ENCODE measurements at places on chromosomes 6 and 20. TPM values are rescaled to one million over a fixed set of nuclear protein-coding genes. Genes with fewer than 3 reads are reported as not detected.

NKAIN2 gene
- total RNA-seq: 4.9 TPM

METTL24 gene
- not detected for total RNA-seq

PTK6 gene
- 4.4 TPM for total RNA-seq

COL19A1 gene
- not detected for total RNA-seq

CTAGE9 gene
- not detected for total RNA-seq

- no peaks in the 10 kb centered on the region for H3K27me3 ChIP-seq
- no peaks in the 10 kb centered on the region for H3K36me3 ChIP-seq
- no peak overlapping the region for H3K27ac ChIP-seq
- H3K4me3 ChIP-seq: no peak overlapping the region
- no peak for DNase-seq
- H3K4me1 ChIP-seq: no peaks in the 10 kb centered on the region
Measured at GRCh38 chr6:13548500-13549210, 25.7 kb upstream of the SIRT5 start.

DNA sequence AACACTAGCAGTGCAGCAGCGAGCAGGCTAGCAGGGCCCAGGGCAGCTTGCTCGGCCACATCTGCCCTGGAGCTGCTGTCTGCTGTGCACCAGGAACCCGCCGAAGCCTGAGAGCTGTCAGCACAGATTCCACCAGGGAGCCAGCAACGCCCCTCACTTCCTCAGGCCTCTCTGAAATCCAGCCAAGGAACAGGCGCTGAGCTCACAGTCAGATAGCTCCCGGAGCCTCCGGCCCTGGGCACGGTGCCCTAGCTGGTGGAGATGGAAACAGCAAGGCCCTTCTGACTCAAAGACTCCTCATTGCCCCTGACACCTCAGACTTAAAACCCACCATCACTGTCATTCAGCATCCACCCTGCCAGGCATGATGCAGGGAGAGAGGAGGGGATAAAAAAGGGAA, 839.4 kb downstream of the MAFB start:
- no peak overlapping the region for H3K27ac ChIP-seq
- DNase-seq: peak; percentile 94
- no peaks in the 10 kb centered on the region for H3K36me3 ChIP-seq
- H3K4me3 ChIP-seq: no peak overlapping the region
- H3K27me3 ChIP-seq: no peaks in the 10 kb centered on the region
- H3K4me1 ChIP-seq: peaks cover 38% of the 10 kb centered on the region

DNA sequence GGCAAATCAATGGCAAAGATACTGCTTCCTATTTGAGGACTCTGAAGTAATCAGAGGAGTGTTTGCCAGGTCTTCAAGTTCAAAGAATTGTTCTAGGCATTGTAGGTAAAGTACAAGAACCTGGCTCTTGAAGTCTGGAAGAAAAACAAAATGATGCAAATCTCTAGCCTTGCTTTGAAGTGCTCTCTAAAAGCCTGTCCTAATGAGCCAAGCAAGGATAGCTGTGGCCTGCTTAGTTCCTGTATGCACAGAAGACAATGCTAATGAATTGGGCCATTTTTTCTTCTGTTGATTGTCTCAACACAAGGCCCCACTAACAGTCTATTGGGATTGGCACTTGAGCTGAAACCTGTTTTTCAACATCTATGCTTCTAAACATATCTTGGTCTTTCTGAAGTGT, 165.0 kb upstream of the POU3F2 start:
- H3K27me3 ChIP-seq: peaks cover 10% of the 10 kb centered on the region
- DNase-seq: no peak
- H3K4me1 ChIP-seq: no peaks in the 10 kb centered on the region
- H3K27ac ChIP-seq: no peak overlapping the region

DNA sequence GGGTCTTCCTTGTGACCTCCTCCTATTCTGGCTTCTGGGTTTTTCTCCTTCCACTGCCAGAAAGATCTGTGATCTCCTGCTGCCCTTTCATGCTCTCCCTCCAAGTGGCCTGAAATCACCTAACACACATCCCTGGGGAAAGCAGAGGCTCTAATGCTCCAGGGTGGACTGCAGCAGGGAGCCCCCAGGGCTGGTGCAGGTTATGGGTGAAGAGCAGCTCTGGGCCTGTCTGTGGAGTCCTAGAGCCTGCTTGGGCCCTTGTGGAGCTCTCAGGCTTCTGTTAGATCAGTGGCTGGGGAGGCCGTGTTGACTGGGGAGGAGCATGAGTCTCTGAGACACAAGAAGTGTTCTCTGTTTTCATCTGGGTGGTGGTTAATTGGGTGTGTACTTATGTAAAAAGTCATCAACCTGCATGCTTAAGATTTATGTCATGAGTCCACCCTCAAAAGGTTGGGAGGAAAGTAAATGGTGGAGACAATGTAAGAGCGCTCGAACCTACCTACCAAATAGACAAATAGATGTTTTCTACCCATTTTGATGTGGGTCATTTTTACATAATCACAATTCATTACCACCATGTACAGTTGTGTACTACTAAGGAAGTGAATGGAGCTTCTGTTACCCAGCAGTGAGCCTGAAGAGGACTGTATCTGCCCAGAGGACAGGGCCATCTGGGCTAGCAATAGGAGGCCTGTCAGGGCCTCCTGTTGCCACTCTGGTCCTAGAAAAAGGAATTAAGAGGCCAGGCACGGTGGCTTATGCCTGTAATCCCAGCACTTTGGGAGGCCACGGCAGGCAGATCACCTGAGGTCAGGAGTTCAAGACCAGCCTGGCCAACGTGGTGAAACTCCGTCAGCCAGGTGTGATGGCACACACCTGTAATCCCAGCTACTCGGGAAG, 32.0 kb upstream of the RNF8 start:
- no peak overlapping the region for H3K27ac ChIP-seq
- H3K27me3 ChIP-seq: no peaks in the 10 kb centered on the region
- H3K4me1 ChIP-seq: peaks cover 11% of the 10 kb centered on the region
- H3K4me3 ChIP-seq: no peak overlapping the region

DNA sequence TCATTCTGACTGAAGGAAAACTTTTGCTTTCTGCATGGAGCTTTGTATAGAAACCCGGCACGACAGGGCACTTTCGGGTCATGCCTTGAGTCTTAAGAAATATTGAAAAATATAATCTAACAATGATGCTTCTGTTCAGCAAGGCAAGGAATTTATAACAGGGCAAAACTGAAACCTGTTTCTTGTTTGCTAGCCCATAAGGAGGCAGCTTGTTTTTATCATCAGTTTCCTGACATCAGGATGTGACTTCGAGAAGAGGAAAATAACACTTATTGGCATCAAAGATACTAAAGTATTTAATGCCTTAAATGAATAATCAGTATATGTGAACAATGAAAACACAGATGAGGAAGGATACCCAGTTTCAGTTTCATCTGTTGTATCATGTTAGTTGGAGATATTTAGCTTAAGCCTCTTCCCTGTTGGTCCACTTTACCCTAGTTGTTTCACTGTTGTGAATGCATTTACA, 146.5 kb downstream of the CDKAL1 start:
- H3K36me3 ChIP-seq: peaks cover 6% of the 10 kb centered on the region
- H3K4me1 ChIP-seq: no peaks in the 10 kb centered on the region
- DNase-seq: no peak
- H3K27ac ChIP-seq: no peak overlapping the region
- no peak overlapping the region for H3K4me3 ChIP-seq
- no peaks in the 10 kb centered on the region for H3K27me3 ChIP-seq

DNA sequence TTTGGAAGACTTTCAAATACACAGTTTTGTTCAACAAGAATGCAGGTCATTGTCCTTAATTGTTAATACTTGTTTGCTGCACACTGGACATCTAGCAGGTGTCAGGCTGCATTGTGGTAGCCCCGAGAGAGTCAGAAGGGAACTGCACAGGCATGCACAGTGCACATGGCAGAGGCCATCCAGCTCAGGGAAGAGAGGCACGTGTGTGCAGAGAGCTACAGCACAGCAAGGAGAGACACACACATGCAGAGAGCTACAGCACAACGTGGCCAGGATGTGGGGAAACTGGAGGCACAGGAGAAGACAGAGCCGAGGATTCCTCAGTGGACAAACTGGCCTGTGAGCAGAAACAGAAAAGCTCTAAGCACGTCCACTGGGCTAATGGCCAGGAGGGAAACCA, 272.0 kb downstream of the SMOC2 start:
- no peaks in the 10 kb centered on the region for H3K36me3 ChIP-seq
- no peaks in the 10 kb centered on the region for H3K4me1 ChIP-seq
- H3K4me3 ChIP-seq: no peak overlapping the region
- DNase-seq: no peak

GRCh38 chr6:17865798-17866725, 121.4 kb downstream of the KIF13A start:
- peak; percentile 98 for DNase-seq
- peaks cover 53% of the 10 kb centered on the region for H3K4me1 ChIP-seq
- H3K4me3 ChIP-seq: peak overlapping the region; percentile 33

DNA sequence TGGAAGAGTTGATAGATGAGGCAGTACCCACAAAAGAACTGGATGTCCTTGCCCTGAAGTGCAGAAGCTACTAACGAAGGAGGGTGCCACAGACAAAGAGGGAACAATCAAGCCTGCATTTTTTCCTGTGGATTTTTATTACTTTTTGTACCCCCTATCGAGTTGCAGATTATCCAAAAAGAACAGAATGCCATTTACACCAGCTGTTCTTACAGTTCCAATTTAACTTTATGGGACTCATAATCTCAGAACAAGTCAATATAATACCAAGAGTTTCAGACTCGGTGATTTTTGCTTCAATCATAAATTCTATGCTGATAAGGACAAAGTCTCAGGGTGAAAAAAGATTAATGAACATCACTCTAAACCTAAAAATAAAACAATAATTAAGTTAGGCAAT, 4.0 kb upstream of the CNKSR3 start:
- H3K4me3 ChIP-seq: no peak overlapping the region
- no peak for DNase-seq
- H3K36me3 ChIP-seq: no peaks in the 10 kb centered on the region
- H3K27ac ChIP-seq: no peak overlapping the region
- H3K27me3 ChIP-seq: no peaks in the 10 kb centered on the region
- H3K4me1 ChIP-seq: peaks cover 6% of the 10 kb centered on the region

GRCh38 chr6:31878222-31878621, 575 bp downstream of the SLC44A4 start:
- H3K27ac ChIP-seq: no peak overlapping the region
- no peak for DNase-seq
- no peaks in the 10 kb centered on the region for H3K4me1 ChIP-seq
- no peak overlapping the region for H3K4me3 ChIP-seq

GRCh38 chr6:45807311-45808041, 208.2 kb downstream of the CLIC5 start:
- no peak overlapping the region for H3K4me3 ChIP-seq
- no peak overlapping the region for H3K27ac ChIP-seq
- H3K36me3 ChIP-seq: no peaks in the 10 kb centered on the region
- H3K4me1 ChIP-seq: no peaks in the 10 kb centered on the region

- H3K4me3 ChIP-seq: no peak overlapping the region
- H3K27ac ChIP-seq: no peak overlapping the region
- no peaks in the 10 kb centered on the region for H3K27me3 ChIP-seq
Measured at GRCh38 chr20:30985386-30985785, 272.1 kb upstream of the DEFB115 start.

- DNase-seq: no peak
- H3K4me1 ChIP-seq: peaks cover 4% of the 10 kb centered on the region
Measured at GRCh38 chr6:29491574-29491973, 3.8 kb upstream of the MAS1L start.

DNA sequence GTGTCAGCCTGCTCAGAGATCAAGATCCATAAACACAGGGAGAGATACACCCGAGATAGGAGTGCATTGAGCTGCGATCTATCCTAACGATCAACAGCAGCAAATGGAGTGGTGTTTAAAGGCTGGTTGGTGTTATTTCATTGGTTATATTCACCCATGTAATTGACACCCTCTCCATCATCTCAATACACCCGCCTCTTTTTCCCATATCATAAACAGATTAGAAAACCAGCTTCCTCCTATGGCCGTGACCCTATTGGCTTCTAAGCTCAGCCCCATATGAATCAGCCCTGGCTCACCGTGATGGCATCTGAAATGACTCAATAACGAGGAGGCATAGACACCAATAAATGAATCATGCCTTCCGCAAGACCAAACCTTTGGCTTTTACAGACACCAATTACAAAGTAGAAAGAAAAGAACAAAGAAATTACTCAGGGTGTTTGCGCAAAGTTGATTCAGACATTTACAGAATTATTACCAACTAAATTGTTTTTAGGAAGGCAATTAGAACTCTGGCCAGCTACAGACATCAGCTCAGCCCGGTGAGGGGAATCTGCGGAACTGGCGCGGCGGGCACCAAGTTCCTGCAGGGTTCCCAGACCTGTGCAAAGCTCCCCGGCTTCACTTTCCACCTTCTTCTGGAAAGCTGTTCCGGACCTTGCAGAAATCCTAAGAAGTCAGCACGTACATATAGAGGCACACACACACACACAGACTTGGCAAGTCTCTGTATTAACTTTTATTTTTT, 11.5 kb downstream of the PMEPA1 start:
- no peaks in the 10 kb centered on the region for H3K27me3 ChIP-seq
- peak overlapping the region; percentile 64 for H3K4me3 ChIP-seq
- peak overlapping the region; percentile 66 for H3K27ac ChIP-seq
- peak; percentile 99 for DNase-seq
- peaks cover 6% of the 10 kb centered on the region for H3K36me3 ChIP-seq

- H3K4me1 ChIP-seq: peaks cover 34% of the 10 kb centered on the region
- DNase-seq: no peak
- H3K27me3 ChIP-seq: no peaks in the 10 kb centered on the region
- no peak overlapping the region for H3K4me3 ChIP-seq
Measured at GRCh38 chr6:117393045-117393444, 32.7 kb downstream of the ROS1 start.

DNA sequence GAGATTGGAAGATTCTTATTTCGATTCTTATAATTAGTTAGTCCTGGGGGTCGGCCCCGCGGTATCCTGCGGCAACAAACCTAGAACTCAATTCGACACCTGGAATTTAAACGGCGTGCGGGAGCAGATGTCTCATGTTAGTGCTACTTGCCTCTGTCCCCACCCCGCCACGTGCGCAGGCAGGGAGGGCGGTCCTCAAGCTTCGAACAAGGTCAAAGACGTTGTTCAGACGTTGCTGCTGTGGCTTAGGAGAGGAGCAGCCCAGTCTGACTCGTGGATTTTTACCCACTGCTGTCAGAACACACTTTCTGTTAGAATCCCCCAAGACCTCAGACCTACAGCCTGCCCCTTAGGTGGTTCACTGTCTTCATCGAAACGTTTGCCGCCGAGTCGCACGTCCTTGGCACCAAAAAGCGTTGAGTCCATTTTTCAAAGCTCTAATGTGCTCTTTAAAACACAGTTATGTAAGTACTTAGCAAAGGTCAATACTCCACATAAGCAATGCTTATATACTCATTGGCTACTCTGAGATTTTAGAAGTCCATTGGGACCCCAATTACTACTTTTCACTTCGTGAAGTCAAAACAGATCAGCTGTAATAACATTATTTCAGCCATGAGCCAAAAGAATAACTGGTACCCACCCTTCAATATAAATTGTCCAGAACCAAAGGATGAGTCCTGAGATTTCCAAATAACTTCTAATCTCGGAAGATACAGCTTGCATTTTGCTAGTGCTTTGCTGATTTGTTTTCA, 2.7 kb upstream of the C6orf62 start:
- no peaks in the 10 kb centered on the region for H3K27me3 ChIP-seq
- peaks cover 13% of the 10 kb centered on the region for H3K4me1 ChIP-seq
- H3K4me3 ChIP-seq: peak overlapping the region; percentile 82
- DNase-seq: no peak
- peak overlapping the region; percentile 100 for H3K27ac ChIP-seq

All from MCF 10A (cell line).